Memory B cell (primary cell): ENCODE measurements at places on chromosomes 6 and 20.
A peak's percentile ranks its signal among the peaks of the same experiment; 100 is the strongest.

- H3K27ac ChIP-seq, result no peak overlapping the region
- no peaks in the 10 kb centered on the region for H3K36me3 ChIP-seq
- H3K27me3 ChIP-seq, result no peaks in the 10 kb centered on the region
- H3K4me3 ChIP-seq, result no peak overlapping the region
- H3K4me1 ChIP-seq, result no peaks in the 10 kb centered on the region
These were observed 958 bp downstream of the MLIP start for GRCh38 chr6:54112151-54112650.

- peaks cover 8% of the 10 kb centered on the region for H3K4me1 ChIP-seq
- H3K4me3 ChIP-seq, result no peak overlapping the region
- DNase-seq, result no peak
- peaks cover 9% of the 10 kb centered on the region for H3K36me3 ChIP-seq
These were observed 34.2 kb downstream of the DTNBP1 start for GRCh38 chr6:15628499-15629131.

DNA sequence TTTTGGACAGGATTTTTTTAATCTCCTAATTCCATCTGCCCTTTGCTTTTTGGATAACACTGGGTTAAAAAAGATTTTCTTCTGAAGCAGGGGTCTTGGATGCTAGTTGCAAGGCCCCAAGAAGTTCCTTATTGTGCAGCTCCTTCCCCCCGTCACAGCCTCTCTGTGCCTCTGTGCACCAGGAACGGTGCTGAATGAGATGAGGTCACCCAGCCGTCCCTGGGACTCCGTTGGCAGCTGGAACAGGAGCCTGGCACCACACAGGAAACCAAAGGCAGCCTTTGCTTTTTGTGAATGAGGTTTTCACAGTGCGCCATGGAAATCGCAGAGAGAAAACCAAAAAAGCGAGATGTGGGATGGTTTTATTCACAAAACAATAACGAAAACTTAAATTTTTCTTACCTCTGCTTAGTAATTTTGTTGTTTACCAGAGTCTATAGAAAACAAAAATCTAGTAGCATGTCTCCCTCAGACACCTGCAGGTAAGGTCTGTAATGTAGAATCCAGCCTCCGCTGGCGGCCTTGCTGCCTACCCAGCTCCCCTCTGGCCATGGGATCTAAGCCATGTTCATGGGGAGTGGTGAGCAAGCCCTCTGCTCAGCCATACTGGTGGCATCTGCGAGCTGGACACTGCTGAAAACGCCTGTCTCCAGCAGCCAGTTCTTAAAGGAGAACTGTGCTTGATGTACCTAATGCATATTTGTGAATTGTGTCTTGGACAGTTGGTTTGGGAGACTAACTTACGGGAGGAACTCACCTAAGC, 40.4 kb upstream of the SYNJ2 start:
- no peak for DNase-seq
- H3K27ac ChIP-seq, result no peak overlapping the region
- no peaks in the 10 kb centered on the region for H3K27me3 ChIP-seq
- H3K4me3 ChIP-seq, result no peak overlapping the region
- H3K4me1 ChIP-seq, result no peaks in the 10 kb centered on the region

DNA sequence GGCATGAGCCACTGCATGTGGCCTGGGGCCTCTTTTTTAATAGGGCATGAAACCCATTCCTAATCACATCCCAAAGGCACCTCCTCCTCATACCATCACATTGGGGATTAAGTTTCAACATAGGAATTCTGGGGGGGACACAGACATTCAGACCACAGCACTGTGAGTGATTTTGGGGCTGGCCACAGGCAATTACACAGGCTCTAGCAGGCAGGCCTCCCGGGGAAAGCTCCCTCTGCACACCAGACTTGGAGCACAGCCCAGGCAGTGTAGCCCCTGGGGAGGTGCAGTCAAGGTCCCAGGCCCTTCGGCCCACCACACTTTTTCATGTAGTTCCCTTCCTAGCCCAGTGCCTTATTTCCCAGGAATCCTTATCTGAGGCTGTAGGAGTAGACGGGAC, 5.5 kb downstream of the SFT2D1 start:
- no peak for DNase-seq
- H3K4me1 ChIP-seq, result peaks cover 41% of the 10 kb centered on the region
- no peak overlapping the region for H3K4me3 ChIP-seq
- no peaks in the 10 kb centered on the region for H3K27me3 ChIP-seq
- peak overlapping the region; percentile 67 for H3K27ac ChIP-seq
- peaks cover 21% of the 10 kb centered on the region for H3K36me3 ChIP-seq

DNA sequence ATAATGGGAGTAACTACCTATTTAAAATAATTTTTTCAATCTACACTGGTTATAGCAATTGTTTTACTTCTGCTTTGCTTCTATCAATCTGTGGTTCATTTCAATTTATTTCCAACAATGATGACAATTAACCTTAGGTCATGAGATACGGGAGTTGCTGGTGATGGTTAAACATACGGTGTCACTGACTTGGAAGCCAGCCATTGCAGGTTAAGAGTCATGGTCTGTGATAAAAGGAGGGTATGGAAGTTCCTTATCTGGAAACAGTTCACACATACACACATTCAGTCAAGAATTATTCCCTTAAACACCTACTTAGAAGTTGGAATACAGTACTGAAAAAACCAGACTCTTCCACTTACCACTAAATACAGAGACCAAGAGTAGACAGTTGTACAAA, 180.0 kb downstream of the KIF16B start:
- peaks cover 14% of the 10 kb centered on the region for H3K36me3 ChIP-seq
- H3K4me3 ChIP-seq, result no peak overlapping the region
- peaks cover 32% of the 10 kb centered on the region for H3K4me1 ChIP-seq
- no peak for DNase-seq
- peak overlapping the region; percentile 36 for H3K27ac ChIP-seq

DNA sequence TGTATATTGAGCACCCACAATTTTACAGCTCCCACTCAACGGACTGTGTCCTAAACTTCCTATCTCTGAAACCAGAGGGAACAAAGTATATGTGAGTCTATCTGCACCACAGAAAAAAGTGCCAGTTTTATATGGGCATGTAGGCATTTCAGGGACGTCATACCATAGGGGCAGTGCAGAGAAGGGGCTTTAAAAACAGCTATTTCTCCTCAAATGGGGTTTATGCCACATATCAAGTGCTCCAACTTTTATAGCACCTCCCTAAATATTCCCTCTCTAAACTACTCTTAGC, 28.9 kb upstream of the ASF1A start:
- no peak for DNase-seq
- peak overlapping the region; percentile 82 for H3K27ac ChIP-seq
- H3K4me1 ChIP-seq, result peaks cover 31% of the 10 kb centered on the region
- H3K27me3 ChIP-seq, result no peaks in the 10 kb centered on the region

DNA sequence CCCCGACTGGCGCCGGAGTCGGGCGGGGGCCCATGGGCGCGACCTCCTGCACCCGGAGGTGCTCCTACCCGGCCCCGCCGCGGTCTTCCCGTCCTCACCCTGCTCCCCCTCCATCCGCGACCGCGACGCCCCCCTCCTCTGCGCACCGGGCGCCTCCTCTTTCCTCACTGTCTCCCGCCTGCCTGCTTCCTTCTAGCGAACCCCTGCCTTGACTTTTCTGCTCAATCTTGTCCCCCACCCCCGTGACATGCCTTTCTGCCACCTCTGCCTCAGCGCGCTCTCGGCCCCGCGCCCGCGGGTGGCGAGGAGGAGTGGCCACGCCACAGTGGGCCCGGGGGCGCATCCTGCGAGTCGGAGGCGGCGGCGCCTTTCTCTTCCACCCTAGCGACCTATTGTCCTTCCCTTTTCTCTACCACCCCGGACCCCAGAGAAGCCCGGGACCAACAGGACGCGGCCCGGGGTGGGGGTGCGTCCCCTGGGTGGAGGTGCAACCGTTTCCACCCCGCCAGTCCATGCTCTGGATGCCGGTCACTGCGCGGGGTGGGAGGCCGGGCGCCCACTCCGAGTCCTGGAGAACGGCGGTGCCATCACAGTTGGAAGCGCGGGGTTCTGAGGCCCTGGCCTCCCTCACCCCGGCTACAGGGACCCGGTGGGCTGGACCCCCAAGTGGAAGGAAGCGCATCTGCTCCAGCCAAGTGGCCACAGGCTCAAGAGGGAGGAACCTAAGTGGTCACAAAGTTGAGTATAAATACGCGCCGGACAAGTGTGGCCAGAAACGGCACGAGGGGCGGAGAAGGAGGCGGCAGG, 2.0 kb downstream of the PDE10A start:
- no peak for DNase-seq
- H3K36me3 ChIP-seq, result no peaks in the 10 kb centered on the region
- H3K4me3 ChIP-seq, result no peak overlapping the region
- no peak overlapping the region for H3K27ac ChIP-seq

DNA sequence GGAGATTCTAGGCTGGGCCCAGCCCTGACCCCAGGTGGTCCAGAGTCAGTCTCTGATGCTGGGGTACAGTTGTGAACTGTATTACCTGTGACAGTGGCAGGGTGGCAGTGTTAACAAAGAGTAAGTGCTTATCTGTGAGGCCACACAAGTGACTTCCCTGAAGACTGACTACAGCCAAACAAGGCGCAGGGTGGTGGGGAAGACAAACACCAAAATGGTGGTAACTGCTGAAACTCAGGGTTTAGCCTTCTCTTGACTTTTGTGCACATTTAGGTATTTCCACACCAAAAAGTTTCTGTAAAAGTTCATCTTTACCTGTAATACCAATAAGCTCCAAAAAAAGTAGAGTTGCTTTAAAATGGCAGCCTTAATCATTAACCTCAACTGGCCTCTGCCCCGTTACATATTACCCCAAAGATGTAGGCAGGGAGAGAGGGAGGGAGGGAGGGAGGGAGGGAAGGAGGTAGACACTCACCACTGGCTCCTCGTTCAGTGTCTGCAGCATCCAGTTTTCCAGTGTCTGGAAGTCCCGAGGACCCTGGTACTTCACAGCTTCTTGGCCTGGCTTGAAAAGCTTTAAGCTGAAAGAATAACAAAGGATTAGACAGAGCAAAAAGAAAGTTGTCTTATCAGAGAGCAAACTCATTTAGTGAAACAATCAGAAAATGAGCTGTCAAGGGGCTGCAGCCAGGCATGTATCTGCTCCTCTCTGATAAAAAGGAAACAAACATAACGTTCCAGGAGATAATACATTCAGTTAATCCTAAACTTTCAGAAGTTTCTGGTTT, 11.3 kb downstream of the TXNDC5 start:
- no peak overlapping the region for H3K27ac ChIP-seq
- H3K4me3 ChIP-seq, result no peak overlapping the region
- no peak for DNase-seq
- no peaks in the 10 kb centered on the region for H3K27me3 ChIP-seq
- peaks cover 24% of the 10 kb centered on the region for H3K4me1 ChIP-seq
